ENCODE measurements at places on chromosomes 5 and 9.

DNA sequence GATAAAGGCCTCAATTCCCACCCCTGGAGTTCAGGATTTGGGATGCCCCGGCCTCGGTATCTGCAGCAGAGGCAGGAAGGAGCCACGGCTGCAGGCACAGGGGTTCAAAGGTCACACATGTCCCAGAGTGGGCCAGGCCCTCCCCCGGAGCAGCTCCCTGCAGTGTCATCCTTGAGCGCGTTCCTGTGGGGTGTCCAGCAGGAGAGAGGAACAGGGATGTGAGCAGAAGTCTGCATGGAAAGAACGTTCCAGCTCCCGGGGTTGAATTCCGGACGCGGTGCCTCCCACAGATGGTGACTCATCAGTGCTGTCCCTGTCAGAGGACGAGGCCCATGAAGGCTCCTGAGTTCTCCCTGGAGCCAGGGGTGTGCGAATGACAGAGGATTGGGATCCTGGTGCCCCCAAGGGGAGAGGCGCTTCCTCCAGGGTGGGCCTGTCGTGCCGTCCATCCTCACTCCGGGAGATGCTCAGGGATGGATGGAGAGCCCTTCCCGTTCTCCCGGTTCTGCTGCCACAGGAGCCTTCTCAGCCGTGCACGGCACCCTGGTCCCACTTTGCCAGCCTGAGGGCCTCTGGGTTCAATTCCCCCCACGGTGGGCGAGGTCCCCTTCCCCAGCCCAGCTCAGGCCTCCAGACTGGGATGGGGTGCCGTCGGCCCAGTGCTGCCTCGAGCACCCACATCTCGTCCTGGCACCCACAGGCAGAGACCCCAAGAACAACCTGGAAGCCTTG, 3.1 kb downstream of the LCN1 start:
- no peaks in the 10 kb centered on the region for H3K36me3 ChIP-seq
- no peaks in the 10 kb centered on the region for H3K27me3 ChIP-seq
- DNase-seq = no peak
- H3K4me3 ChIP-seq = no peak overlapping the region
- H3K4me1 ChIP-seq = no peaks in the 10 kb centered on the region
- H3K27ac ChIP-seq = no peak overlapping the region

DNA sequence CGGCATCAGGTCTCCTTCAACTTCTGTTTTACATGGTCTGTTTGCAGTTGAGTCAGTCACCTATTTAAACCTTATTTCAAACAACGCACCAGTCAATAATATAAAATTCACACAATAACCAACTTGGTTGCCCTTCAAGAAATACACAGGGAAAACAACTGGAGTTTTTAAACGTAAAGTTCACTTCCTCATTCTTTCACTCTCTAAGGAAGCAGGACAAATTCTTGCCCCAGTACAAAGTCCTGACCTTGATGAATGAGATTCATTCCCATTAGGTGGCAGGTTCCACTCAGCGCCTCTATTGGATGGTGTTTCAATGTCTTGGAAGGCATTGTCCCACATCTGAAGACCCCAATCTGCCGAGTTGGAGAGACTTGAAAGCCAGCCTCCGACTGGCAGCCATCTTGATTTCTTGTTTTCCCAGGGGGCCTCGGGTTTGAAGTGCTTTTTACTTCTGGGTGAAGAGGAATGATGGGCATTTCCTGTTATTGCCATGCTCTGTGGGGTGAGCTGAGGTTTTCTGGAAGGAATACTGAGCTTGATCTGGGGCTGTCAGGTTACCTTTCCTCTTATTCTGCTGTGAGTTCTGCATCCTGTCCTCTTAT, 105.0 kb downstream of the ACER2 start:
- H3K27me3 ChIP-seq = peaks cover 2% of the 10 kb centered on the region
- H3K36me3 ChIP-seq = no peaks in the 10 kb centered on the region
- no peak for DNase-seq
- H3K27ac ChIP-seq = no peak overlapping the region

GRCh38 chr9:85258236-85258635, 483.5 kb downstream of the AGTPBP1 start:
- H3K36me3 ChIP-seq = no peaks in the 10 kb centered on the region
- H3K27me3 ChIP-seq = peaks cover 3% of the 10 kb centered on the region
- H3K4me1 ChIP-seq = no peaks in the 10 kb centered on the region
- H3K27ac ChIP-seq = no peak overlapping the region
- H3K4me3 ChIP-seq = no peak overlapping the region

DNA sequence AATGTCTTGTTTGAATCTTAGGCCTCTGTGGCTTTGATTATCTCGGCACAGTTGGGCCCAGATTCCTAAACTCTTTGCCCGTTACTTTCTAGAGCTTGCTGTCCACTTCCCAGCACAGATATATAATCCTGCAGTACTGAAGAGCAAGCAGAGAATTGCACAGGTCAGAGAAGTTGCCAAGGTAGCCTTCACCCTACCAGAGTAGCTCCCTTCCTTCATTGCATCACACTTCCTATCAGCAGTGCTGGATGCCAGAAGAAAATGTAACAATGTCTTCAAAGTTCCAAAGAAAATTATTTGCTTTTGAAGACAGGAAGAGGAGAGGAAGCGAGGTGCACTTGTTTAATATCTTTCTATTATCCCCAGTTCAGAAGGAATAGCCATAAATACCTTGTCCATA, 38.1 kb upstream of the SPATA31D4 start:
- no peaks in the 10 kb centered on the region for H3K36me3 ChIP-seq

GRCh38 chr9:137195525-137196220, 4.9 kb downstream of the TPRN start:
- H3K27me3 ChIP-seq = no peaks in the 10 kb centered on the region
- peaks cover 5% of the 10 kb centered on the region for H3K4me1 ChIP-seq

- no peak within 1 kb of the TSS for H3K27ac ChIP-seq
- H3K36me3 ChIP-seq = no peaks in the 10 kb centered on the region
- H3K4me1 ChIP-seq = no peaks in the 10 kb centered on the region
Measured at GRCh38 chr9:100472788-100473275, at the start of gene TMEFF1. TMEFF1 (plus strand) TSS chr9:100473149; CDS start chr9:100473545, 396 bp downstream.

- H3K4me1 ChIP-seq = peaks cover 37% of the 10 kb centered on the region
- H3K27me3 ChIP-seq = no peaks in the 10 kb centered on the region
- DNase-seq = peak; percentile 82
- peak overlapping the region; percentile 93 for H3K27ac ChIP-seq
Measured at GRCh38 chr5:89342106-89342876, 459.3 kb upstream of the MEF2C start.

GRCh38 chr5:65624571-65625555, at the start of the genes SHLD3 and TRAPPC13:
SHLD3 (plus strand) TSS chr5:65625027; CDS start chr5:65629588, 4,561 bp downstream.
TRAPPC13 (plus strand) TSS chr5:65625027; CDS start chr5:65625061, 34 bp downstream.
- peak within 1 kb of the TSS; percentile 83 for H3K27ac ChIP-seq
- H3K27me3 ChIP-seq = no peaks in the 10 kb centered on the region
- H3K4me3 ChIP-seq = peak within 1 kb of the TSS; percentile 88
- no peaks in the 10 kb centered on the region for H3K4me1 ChIP-seq
- H3K36me3 ChIP-seq = peaks cover 3% of the 10 kb centered on the region

- no peak for DNase-seq
- no peak overlapping the region for H3K4me3 ChIP-seq
- H3K4me1 ChIP-seq = no peaks in the 10 kb centered on the region
- H3K36me3 ChIP-seq = no peaks in the 10 kb centered on the region
Measured at GRCh38 chr5:18027241-18027867, 393.1 kb downstream of the TAF11L14 start.

DNA sequence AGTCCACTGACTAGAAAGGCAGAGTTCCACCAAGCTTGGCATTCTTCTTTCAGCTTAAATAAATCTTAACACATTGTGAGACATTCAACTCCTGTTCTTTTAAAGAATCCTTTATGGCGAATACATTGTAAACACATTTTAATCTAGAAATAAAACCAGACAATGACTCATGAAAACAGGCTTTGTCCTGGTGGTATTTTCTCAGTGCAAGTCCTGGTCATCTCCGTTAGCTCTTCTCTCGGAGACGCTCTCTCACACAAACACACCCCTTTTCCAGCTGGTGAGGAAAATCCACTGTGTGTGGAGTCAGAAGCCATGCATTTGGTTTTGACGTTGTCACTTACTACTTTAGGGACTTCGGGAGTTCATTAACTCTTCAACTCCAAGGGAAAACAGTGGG, 140.4 kb downstream of the AUH start:
- no peaks in the 10 kb centered on the region for H3K36me3 ChIP-seq
- no peak overlapping the region for H3K4me3 ChIP-seq
- no peaks in the 10 kb centered on the region for H3K27me3 ChIP-seq
- no peak for DNase-seq

GRCh38 chr5:15791859-15792258, 291.9 kb downstream of the FBXL7 start:
- no peaks in the 10 kb centered on the region for H3K4me1 ChIP-seq
- H3K27me3 ChIP-seq = no peaks in the 10 kb centered on the region
- no peak overlapping the region for H3K4me3 ChIP-seq
- no peak overlapping the region for H3K27ac ChIP-seq
- DNase-seq = no peak

GRCh38 chr9:16671591-16672137, 198.8 kb downstream of the BNC2 start:
- no peak overlapping the region for H3K27ac ChIP-seq
- no peaks in the 10 kb centered on the region for H3K4me1 ChIP-seq
- H3K27me3 ChIP-seq = no peaks in the 10 kb centered on the region
- H3K4me3 ChIP-seq = no peak overlapping the region
- peak; percentile 19 for DNase-seq

DNA sequence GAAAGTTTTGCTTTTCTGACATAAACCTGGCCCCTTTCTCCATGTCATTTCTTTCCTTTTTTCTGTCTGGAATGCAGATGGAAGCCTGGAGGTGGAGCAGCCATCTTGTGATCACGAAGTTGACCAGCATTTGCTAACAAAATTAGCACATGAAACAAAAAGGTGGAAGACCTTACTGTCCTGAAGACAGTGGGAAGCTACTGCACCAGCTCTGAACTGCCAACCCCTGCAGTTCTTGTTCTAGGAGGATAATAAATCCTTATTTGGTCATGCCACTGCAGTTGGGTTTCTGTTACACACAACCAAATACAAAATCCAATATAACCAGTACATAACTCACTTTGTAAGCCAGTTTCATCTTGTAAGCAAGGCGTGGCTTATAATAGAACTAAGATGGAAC, 249.4 kb upstream of the TBCA start:
- H3K27me3 ChIP-seq = no peaks in the 10 kb centered on the region
- no peaks in the 10 kb centered on the region for H3K4me1 ChIP-seq
- 0 out of 2 replicates have a peak, but pooled peaks cover 3% of the 10 kb centered on the region for H3K36me3 ChIP-seq
- H3K27ac ChIP-seq = no peak overlapping the region
- DNase-seq = no peak

DNA sequence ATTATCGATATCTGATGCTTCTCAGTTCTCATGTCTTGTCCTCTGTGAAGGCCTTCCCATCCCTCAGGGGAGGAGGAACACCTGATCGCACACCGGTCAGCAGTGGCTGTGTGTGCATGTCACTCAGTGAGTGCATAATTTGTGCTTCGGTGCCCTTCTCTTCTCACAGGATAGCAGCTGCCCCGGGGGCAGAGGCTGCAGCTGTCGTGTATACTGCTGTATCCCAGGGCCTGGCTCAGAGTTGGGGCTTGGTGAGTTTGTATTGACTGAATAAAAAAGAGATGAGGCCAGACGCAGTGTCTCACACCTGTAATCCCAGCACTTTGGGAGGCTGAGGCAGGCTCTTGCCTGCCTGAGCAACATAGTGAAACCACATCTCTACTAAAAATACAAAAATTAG, 49.7 kb upstream of the NCS1 start:
- H3K36me3 ChIP-seq = no peaks in the 10 kb centered on the region
- peaks cover 8% of the 10 kb centered on the region for H3K4me1 ChIP-seq
- no peak overlapping the region for H3K4me3 ChIP-seq
- no peak for DNase-seq
- H3K27me3 ChIP-seq = no peaks in the 10 kb centered on the region

GRCh38 chr5:173591056-173591514, 25.4 kb downstream of the BOD1 start:
- no peak overlapping the region for H3K27ac ChIP-seq
- no peaks in the 10 kb centered on the region for H3K36me3 ChIP-seq
- H3K27me3 ChIP-seq = no peaks in the 10 kb centered on the region
- no peaks in the 10 kb centered on the region for H3K4me1 ChIP-seq
- no peak for DNase-seq
- no peak overlapping the region for H3K4me3 ChIP-seq

DNA sequence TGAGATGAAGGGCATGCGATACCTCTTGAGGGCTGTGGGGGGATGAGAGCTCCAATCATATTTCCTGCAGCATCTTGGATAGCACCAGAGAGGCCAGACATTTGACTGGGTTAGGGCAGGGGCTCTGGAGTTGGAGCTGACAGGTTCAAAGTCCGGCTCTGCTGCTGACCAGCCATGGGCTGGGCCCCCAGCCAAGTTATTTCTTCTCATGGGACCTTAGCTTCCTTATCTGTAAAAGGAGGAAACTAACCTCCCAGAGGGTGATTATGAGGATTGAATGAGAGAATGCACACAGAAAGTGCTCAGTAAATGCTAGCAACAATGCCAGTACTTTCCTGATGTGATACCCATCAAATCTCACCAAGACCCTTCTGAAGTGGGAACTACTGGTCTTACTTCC, 65.2 kb upstream of the SLC25A51 start:
- DNase-seq = no peak
- H3K27me3 ChIP-seq = no peaks in the 10 kb centered on the region
- H3K4me1 ChIP-seq = peaks cover 3% of the 10 kb centered on the region
- no peak overlapping the region for H3K4me3 ChIP-seq
- H3K36me3 ChIP-seq = no peaks in the 10 kb centered on the region

DNA sequence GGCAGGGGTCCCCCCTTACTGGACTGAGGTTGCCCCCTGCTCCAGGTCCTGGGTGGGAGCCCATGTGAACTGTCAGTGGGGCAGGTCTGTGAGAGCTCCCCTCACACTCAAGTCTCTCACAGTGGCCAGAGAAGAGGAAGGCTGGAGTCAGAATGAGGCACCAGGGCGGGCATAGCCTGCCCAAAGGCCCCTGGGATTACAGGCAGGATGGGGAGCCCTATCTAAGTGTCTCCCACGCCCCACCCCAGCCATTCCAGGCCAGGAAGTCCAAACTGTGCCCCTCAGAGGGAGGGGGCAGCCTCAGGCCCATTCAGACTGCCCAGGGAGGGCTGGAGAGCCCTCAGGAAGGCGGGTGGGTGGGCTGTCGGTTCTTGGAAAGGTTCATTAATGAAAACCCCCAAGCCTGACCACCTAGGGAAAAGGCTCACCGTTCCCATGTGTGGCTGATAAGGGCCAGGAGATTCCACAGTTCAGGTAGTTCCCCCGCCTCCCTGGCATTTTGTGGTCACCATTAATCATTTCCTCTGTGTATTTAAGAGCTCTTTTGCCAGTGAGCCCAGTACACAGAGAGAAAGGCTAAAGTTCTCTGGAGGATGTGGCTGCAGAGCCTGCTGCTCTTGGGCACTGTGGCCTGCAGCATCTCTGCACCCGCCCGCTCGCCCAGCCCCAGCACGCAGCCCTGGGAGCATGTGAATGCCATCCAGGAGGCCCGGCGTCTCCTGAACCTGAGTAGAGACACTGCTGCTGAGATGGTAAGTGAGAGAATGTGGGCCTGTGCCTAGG, at the start of gene CSF2:
Gene CSF2 (plus strand): TSS at position 559 of the 783 bp plus-strand sequence. CDS start 35 bp downstream, at position 594.
- H3K4me3 ChIP-seq = no peak within 1 kb of the TSS
- H3K27ac ChIP-seq = no peak within 1 kb of the TSS
- H3K27me3 ChIP-seq = no peaks in the 10 kb centered on the region
- no peaks in the 10 kb centered on the region for H3K4me1 ChIP-seq

GRCh38 chr5:126052791-126053190, 370.4 kb upstream of the GRAMD2B start:
- H3K4me3 ChIP-seq = no peak overlapping the region
- no peaks in the 10 kb centered on the region for H3K4me1 ChIP-seq
- no peak for DNase-seq
- no peaks in the 10 kb centered on the region for H3K27me3 ChIP-seq

GRCh38 chr9:16561121-16561520, 309.3 kb downstream of the BNC2 start:
- H3K4me1 ChIP-seq = no peaks in the 10 kb centered on the region
- H3K27ac ChIP-seq = no peak overlapping the region
- no peaks in the 10 kb centered on the region for H3K36me3 ChIP-seq
- no peaks in the 10 kb centered on the region for H3K27me3 ChIP-seq
- H3K4me3 ChIP-seq = no peak overlapping the region
- no peak for DNase-seq

GRCh38 chr5:65117525-65117924, 348.8 kb downstream of the CWC27 start:
- H3K4me3 ChIP-seq = no peak overlapping the region
- no peak for DNase-seq
- no peaks in the 10 kb centered on the region for H3K27me3 ChIP-seq
- H3K4me1 ChIP-seq = no peaks in the 10 kb centered on the region
- no peak overlapping the region for H3K27ac ChIP-seq
